ENCODE measurements at places on chromosomes 2 and 18.

- no peak for DNase-seq
Measured at GRCh38 chr2:144578099-144578498, 58.2 kb upstream of the ZEB2 start.

GRCh38 chr2:15107137-15107536, 454.0 kb downstream of the NBAS start:
- DNase-seq = no peak

DNA sequence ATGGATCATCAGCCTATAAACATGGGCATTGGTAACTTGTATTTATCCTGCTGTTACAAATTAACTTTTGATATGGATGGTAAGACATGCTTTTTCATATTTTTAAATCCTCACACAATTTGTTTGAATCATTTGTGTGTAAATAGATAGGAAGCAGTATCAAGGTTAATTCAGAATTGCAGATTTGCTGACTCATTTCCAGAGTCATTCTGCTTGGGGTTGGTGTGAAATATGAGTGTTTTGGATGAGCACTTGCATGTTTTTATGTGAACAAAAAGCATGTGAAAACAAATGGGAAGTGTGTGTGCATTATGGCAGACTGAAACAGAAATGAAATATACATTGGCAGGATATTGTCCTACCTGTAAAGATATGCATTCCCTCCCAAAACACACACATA, 11.8 kb downstream of the CCDC85A start:
- no peak for DNase-seq

DNA sequence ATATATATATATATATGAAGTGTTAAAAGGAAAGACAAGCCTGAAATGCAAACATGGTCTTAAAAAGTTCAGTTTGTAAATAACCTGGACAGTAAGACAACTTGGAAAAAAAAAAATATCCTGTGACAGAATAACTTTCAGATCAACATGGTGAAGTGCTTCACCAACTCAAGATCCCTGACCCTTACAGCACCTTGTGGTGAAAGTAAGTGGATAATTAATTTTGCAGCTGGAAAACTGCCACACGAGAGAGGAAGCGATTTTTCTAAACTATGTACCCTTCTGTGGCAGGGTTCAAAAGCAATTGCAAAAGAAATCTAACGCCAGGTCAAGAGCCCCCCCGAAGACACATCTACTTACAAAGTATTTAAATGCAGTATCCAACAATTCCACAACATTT, 95.8 kb downstream of the PAX3 start:
- no peak for DNase-seq

GRCh38 chr2:15788830-15789229, 151.5 kb upstream of the MYCN start:
- DNase-seq = no peak

DNA sequence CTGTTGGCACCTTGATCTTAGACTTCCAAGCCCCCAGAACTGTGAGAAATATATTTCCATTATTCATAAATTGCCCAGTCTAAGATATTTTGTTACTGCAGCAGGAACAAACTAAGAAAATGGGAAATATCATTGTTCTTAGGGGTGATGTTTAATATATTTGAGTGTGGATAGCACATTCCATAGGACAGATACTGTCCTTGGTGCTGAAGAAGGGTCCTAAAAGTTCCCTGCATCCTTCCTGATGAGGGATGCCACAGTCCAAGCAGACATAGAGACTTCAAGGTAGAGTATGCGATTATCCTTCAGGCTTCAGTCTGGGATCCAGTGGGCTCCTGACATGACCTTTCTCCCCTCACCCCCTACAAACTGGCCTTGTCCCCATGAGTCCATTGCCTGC, 689.0 kb downstream of the TDRD15 start:
- DNase-seq = no peak

GRCh38 chr2:170641961-170642360, 73.2 kb upstream of the SP5 start:
- no peak for DNase-seq

DNA sequence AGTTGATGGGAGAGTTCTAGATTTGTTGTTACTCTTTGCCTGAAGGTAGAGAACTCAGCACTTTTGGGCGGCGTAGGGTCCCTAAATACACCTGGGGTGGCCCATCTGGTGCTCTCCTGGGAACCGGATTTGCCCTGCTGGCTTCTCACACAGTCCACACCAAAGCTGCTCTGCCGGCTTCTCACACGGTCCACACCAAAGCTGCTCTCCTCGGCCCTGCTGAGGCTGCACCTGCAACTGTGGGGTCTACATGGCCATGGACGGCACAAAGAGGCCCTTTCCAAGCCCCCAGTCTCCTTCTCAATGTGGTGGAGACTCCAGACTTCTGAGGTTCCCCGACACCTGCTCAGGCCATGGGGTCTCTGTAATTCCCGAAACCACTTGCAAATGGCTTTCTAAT, 124.8 kb upstream of the GPC1 start:
- DNase-seq = no peak

- DNase-seq = no peak
Measured at GRCh38 chr2:138782383-138782782, 2.2 kb upstream of the NXPH2 start.

- DNase-seq = no peak
Measured at GRCh38 chr18:76955524-76956170, 133.3 kb downstream of the ZNF236 start.

GRCh38 chr2:47218066-47218581, 63.0 kb upstream of the STPG4 start:
- no peak for DNase-seq

- DNase-seq = no peak
Measured at GRCh38 chr2:569681-570080, 107.5 kb downstream of the TMEM18 start.

- DNase-seq = no peak
Measured at GRCh38 chr2:136486115-136486514, 279.2 kb upstream of the THSD7B start.

GRCh38 chr2:3475771-3476170, 43.6 kb downstream of the ADI1 start:
- peak; percentile 46 for DNase-seq

DNA sequence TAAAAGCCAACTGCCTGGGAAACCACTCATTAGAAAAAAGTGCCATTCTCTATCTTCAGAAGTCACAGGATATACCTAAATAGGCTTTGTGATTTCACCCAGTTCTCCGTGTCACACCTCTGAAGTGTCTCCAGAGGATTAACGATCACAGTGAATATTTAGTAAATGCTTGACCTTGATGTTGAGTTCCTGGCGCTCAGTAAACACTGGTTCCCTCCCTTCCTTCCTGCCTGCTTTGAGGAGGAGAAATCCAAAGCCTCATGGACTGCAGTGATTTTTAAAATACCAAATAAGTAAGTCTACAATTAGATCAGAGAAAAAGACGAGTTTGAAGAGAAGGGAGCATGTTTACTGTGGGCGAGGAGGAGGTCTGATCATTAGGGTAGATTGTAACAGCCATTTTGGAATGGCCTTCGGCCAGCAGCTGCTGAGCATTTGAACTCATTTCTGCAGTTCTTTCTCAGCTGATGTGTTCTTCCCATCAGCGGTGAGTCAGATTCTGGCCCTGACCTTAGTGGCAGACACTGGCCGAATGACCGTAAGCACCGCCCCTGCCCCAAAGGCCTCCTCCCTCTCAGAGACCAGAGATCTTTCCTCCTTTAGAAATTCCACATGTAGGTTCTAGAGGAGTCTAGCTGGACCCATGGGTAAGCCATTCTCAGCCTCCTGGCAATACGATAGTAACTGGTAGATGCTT, 62.1 kb upstream of the SLC16A14 start:
- peak; percentile 84 for DNase-seq

- DNase-seq = no peak
Measured at GRCh38 chr18:35095983-35096676, 54.9 kb downstream of the MAPRE2 start.

- peak; percentile 93 for DNase-seq
Measured at GRCh38 chr2:240916571-240917008, 10.5 kb downstream of the CROCC2 start.

GRCh38 chr2:171389325-171389724, 44.5 kb downstream of the METTL8 start:
- no peak for DNase-seq

GRCh38 chr2:129767346-129768035, 212.0 kb upstream of the RAB6C start:
- DNase-seq = no peak

GRCh38 chr18:47802802-47803201, 127.7 kb downstream of the SMAD2 start:
- no peak for DNase-seq

DNA sequence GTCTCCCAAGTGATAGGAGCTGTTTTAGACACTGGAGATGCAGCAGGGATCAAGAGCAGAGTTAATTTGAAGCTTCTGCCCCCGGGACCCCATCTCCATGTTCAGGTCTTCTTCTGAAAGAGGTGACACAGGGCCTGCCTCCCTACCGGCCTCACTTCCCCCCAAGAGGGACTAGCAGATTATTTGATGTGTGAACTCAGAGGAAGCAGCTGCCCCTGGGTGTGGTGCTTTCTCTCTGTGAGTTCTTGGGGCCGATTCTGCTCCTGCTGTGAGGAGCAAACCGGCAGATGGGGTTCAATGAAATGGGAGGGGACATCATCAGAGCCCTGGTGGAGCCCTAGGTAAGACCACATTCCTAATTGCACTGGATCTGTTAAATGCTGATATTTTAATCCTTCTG, 193.4 kb downstream of the FBXO15 start:
- no peak for DNase-seq

DNA sequence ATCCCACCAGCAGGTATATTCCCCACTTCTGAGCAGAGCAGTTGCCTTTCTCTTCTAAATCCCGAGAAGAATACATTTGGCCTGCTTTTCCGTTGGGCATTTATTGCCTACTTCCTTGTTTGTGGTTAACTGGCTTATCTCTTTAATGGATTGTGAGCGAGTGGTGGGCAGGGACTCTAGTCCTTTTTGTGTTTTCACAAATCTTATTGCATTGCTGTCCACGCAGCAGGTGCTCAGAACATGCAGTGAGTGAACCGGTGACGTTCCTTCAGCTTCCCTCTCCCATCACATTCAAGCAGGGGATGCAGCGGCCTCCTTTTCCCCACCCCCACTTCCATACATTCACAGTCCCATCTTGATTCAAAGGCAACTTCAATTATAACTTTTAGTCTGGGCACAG, 28.9 kb upstream of the GAREM2 start:
- no peak for DNase-seq

GRCh38 chr2:181022652-181023051, 42.2 kb downstream of the UBE2E3 start:
- no peak for DNase-seq

DNA sequence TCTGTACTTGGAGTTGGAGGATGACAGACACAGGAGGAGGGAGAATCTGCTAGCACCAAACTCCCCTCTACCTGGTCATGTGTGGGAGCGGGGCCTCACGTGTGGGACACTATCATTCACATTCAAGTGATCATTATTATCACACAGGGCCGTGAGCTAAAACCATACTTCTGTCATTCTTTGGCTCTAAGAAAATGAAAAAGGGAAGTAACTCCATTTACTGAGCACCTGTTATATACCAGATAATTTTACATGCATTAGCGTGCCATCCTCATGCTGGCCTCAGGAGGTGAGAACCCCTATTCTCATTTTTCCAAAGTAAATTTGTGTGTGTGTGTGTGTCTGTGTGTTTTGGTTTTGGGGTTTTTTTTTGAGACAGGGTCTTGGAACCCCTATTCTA, 150.1 kb downstream of the GLI2 start:
- DNase-seq = no peak

DNA sequence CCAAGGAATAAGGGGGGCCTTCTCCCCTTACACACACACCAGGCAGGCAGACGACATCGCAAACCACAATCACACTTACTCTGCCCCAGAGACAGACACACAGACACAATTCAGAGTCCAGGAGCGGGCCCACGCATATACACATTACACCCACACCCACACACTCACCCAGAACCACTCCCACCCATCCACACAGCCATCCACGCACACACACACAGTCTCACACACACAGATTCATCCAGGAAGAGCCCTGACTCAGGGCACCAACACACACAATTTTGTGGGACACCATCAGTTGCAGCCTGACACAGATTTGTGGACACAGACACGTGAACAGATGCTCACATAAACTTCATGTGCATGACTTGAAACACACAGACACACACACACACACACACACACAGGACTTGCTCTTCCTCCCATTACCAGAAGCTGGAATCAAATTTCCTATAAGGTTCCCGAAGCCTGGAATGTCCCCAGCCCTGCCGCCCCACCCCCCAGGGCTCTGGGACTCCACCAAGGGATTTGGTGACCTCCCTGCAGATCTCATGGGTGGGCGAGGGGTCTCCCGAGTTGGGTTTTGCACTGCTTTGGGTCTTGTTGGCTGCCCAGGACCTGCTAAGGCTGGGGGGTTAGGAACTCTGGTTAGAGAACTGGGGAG, 23.5 kb downstream of the TNS1 start:
- no peak for DNase-seq

- no peak for DNase-seq
Measured at GRCh38 chr2:234969306-234970098, 17.7 kb downstream of the SH3BP4 start.

- no peak for DNase-seq
Measured at GRCh38 chr2:182767578-182767977, 51.5 kb downstream of the DNAJC10 start.

GRCh38 chr2:28499282-28499681, 3.4 kb downstream of the PLB1 start:
- no peak for DNase-seq

DNA sequence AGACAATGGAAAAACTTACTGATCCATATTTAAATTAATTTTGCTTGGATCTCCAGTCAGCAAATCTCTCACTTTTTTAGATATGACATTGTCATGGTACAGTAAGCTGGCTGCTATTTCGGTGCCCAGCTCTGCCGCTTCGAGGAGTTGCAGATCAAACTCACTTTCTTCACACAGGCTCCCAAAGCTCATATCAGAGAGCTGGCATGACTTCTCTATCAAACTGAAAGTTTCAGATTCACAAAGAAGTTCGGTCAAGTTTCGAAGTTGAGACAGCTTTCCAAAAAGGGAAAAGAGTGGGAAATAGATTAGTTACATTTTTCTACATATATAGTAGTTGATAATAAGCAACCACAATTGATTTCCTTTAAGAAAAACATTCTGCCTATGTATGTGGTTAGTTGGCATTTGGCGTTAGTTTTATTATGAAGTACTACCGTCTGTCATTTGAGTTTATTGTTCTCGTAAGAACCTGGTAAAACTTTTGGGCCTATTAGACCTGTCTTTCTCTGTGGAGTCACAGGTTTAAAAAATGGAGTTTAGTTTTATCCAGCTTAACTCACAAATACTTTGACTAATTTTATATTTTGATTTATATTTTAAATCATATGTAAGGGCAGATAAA, 118.8 kb downstream of the ABCA12 start:
- DNase-seq = no peak

- no peak for DNase-seq
Measured at GRCh38 chr18:26710470-26711096, 154.9 kb downstream of the AQP4 start.

DNA sequence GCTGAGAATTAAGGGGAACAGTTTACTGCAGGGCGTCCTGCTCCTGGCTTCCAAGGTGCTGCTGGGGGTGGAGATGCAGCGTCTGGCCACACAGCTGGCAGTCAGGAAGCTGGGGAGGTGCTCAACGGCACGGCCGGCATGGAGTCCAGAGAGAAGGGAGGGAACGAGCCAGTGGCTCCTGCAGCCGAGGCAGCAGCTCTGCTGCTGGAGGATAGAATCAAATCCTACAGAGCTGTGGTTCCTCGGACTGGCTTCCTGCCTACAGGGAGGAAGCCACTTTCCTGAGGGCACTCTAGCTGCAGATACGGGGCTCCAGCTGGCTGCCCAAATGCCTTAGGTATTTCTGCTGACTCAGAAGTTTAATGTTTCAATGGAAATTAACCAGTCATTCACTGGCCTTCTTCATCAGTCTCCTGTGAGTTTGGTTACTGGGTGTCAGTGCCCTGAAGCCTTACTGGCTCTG, 266.3 kb downstream of the TWIST2 start:
- DNase-seq = no peak

- DNase-seq = no peak
Measured at GRCh38 chr18:79899609-79900445, 51.6 kb downstream of the SLC66A2 start.

Measured in right cardiac atrium (tissue), 5 donors.